ENCODE measurements at places on chromosomes 5 and 9.

GRCh38 chr5:108386345-108387061 is 4.6 kb upstream of the FBXL17 start:
- no peak for DNase-seq

DNA sequence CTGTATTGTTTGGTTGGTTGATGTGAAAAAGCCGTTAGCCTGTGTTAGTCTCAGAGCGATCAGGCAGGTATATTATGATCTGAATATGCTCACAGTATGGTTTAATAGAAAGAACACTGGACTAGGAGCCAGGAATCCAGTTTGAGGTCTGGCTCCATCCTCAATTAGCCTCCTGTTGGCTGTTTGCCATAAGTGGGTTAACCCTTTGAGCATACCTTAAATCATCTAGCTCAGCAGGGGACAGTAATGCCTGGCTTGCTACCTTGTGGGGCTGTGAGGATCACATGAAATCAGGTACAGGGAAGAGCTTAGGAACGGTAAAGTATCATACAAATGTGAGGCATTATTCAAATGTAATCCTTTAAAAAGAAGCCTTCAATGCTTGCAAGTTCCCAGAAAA is 104.7 kb downstream of the CMYA5 start:
- DNase-seq: no peak

DNA sequence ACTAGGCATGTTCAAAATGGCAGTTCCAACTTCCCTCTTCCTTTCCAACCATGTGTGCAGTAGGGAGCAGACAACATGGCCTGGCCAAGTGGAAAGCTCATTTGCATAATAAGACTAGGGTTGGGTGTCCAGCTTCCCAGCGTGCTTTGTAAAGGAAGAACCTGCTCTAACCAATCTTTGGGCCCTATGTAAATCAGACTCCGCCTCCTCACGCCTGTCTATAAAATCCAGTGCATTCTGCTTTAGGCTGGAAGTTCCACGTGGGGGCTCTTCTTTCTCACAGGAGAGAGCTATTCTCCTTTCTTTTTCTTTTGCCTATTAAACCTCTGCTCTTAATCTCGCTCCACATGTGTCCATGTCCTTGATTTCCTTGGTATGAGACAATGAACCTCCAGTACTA is 83.4 kb downstream of the GCNT1 start:
- DNase-seq: no peak

DNA sequence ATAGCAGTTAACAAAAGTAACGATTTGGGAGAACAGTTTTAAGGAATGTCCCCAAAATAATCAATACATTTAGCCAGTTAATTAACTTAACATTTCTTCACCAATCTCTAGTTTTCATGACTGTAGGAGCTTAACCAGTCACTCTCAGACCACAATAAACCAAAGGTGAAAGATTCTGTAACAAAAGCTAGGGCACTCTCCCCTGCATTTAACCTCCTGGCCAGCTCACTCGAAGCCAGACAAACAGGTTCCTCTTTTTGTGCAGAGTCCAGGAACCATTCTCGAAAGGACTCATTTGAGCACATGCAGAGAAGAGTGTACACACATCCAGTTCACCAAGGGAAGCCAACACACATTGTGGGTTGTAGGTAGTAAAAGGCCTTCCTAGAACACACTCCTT is 6.5 kb downstream of the IL7R start:
- DNase-seq: no peak

DNA sequence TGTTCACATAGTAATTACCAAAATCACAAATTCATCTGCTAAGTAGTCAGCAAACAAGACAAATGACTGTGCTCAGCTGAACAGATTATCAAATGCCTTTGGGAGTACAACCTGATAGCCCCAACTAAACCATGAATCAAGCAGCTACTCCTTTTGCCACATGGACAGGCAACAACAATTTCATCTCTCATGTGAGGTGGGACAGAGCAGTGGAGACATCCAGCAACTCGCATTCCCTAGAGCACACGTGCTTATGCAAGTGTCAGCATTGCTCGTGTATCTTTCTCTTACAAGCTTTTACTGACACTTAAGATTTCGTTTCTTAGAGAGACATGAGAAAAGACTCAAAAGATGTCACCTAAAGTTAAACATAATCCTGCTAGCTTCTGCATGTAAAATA is 42.7 kb upstream of the PPP2R2B start:
- no peak for DNase-seq

- peak; percentile 34 for DNase-seq
These were observed 15.7 kb downstream of the USP20 start for GRCh38 chr9:129850821-129851550.

GRCh38 chr5:154517181-154517580 is 39.2 kb upstream of the HAND1 start:
- no peak for DNase-seq

GRCh38 chr9:129887334-129888292 is 52.4 kb downstream of the USP20 start:
- DNase-seq: no peak

GRCh38 chr9:22050924-22051323 is 41.8 kb upstream of the CDKN2B start:
- no peak for DNase-seq

DNA sequence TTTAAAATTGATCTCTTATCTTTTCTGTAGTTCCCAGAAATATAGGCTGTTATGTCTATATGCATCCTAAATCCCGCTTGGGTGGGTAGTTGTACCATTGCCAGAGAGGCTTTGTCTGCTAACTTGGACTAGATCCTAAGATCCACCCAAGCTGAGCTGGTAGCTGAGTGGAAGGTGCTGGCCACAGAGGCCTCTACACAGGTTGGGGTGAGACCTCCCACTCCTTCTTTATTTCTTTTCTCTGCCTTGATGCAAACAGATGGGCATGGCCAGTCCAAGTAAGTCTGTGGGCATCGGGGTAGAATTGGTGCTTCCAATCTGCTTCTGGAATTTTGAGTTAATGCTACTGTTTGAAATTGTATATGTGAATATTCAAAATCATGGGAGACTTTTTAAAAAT is 14.4 kb upstream of the GADD45G start:
- no peak for DNase-seq

DNA sequence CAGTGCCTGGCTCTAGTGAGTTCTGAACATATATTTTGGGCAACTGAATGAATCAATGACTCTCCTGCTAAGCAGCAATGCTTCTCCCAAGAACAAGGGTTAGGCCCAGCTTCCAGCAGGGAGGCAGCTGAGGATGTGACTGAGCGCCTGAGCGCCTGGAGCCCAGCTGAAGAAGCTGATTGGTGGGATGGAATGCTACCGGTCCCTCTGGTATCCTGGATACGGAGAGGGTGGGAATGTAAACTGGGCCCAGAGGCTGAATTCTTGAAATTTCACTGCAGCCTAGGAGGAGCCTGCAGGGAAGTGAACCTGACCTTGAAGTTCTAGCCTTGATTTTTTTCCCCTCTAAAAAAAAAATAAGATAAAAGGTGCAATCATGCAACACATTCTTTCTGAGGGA is 43.2 kb downstream of the WWC1 start:
- DNase-seq: peak; percentile 36

- DNase-seq: no peak
These were observed 73.3 kb upstream of the HMHB1 start for GRCh38 chr5:143738417-143739401.

DNA sequence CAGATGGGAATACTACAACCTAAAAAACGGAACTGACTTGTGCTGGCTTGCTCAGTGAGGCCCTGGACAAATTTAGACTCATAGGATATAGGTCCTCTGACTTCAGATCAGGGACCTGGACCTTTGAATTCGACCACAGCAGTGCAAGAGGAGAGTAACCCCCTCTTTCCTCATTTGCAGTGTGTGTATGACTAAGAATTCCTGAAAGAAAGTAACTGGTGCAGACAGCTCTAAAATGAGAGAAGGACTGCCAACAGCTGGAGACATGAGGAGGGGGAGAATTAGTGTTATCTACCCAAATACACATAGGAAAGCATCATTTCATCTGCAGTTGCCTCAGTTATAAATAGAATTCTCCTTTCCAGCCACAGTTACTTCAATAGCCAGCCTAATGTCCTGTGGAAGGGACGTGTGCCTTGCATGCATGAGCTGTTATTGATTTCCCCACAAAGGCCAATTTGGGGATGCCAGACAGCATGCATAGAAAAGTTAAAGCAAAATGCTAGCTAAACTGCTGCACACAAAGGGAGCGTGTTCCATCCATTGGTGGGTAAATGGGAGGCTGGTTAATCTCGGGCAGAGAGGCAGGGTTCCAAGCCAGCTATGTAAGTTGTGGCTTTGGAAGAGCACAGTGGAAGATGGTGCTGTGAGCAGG is 442.7 kb downstream of the CDK5RAP2 start:
- DNase-seq: no peak

DNA sequence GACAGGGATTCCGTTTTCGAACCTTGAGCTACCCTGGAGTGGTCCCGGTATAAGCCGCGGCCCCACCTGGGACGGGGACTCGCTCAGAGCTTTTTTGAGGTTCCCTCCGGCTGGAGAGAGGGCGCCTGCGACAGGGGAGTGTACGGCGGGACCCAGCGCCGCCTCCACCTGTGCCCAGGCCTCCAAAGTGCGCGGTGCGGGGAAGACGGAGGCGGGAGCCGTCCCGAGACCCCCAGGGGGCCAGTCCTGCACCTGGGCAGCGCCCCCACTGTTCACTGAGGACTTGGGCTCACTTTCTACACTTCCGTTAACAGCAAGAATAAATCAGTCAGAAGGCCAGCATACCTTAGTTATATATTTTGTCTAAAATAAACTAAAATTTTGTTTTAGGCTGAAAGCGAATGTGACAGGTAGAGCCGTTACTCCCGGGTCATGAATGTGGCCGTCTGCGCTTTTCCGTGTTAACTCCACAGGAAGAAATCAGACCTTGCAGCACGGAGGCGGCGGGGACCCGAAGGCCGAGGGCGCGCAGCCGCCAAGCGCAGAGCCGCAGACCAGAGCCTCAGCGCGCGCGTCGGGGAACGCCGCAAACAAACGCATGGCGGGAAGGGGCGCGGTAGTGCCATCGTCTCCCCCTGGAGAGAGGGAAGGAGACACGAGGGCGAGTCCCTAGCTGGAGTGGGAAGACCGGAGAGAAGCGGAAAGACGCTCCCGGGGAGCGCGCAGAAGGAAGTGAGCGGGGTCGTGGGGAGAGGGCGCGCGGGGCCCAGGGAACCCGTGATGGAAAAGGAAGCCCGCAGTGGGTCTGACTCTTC is 14.1 kb downstream of the TRIM7 start:
- no peak for DNase-seq

- no peak for DNase-seq
These were observed 124.2 kb downstream of the TLE1 start for GRCh38 chr9:81565144-81565543.

DNA sequence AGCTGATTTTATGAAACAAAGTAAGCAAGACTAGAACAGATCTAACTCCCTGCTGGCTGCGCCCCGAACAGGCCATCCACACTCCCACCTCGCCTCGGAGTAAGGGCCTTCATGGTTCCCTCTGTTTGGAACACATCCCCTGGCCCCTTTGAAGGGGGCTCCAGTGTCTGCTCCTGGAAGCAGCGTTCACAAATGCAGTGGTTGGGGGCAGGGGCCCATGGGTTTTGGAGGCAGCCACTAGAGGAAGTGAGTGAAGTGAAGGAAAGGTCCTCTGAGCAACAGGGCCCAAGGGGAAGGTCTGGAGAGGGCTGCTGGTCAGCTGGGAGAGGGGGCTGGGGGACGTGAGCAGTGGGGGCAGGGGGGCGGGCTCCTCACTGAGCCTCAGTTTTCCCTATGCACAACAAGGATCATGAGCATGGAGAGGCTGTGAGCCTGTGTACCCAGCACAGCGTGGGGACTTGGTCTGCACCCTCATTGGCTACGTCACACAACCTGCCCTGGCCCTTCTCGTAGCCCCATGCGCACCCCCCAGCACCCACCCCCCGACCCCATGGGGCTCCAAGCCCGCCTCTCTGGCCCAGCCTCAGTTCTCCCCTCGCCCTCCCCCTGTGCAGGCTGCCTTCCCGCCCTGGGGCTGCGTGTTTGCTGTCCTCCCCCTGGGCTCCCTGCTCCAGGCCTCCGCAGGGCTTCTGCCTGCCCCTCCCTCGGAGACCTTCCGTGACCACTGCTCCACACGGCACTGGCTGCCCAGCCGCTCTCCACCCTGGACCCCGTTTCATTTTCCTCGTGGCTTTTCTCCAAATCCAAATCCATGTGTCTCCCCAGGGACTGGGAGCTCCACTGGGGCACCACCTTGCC is 39.5 kb downstream of the RASGEF1C start:
- no peak for DNase-seq

GRCh38 chr9:7901621-7902020 is 102.0 kb upstream of the DMAC1 start:
- no peak for DNase-seq

DNA sequence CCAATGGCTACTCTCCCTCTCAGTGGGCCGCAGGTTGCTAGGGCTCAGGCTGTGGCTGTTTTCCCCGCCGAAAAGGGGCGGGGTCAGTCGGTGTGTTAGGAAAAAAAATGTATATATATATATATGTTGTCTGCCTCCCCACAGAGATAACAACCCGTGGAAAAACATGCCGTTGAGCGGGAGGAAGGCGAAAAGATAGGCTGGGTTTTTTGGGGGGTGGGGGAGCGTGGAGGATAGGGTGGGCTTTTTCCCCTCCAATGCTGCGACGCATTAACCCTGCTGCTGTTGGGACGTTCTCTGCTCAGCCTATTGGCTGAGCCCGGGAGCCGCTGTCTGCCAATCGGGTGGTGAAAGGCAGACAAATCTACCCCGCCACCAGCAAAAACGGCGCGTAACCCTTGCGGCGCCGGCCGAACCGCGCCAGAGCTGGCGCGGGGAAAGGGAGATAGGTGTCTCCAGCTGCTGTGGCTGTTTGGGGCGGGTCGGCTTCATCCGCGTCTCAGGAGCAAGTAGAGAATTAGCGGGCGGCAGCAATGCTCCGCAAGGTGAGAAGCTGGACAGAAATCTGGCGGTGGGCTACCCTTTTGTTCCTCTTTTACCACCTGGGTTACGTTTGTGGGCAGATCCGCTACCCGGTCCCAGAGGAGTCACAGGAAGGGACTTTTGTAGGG is at the start of gene PCDHGC4:
TSS of gene PCDHGC4 (plus strand) at position 390 of the 671 bp plus-strand sequence. CDS start at position 534, 144 bp downstream.
- no peak for DNase-seq
